ENCODE measurements at places on chromosomes 7 and 10. TPM values are rescaled to one million over a fixed set of nuclear protein-coding genes. Genes with fewer than 3 reads are reported as not detected.

Gene STRIP2
- 2.7 TPM for total RNA-seq

DNA sequence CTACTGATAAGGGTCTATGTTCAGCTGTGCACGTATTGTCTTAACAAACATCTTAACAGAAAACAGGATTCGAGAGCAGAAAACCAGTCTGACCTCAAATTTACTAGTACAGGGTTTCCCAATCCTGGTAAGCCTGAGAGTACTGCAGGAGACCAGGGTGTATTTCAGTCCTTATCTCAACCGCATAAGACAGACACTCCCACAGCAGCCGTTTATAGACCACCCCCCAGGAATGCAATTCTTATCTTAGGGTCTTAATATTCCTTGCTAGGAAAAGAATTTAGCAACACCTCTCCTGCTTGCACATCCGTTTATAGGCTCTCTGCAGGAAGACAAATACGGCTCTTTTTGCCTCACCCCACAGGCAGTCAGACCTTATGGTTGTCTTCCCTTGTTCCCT lies 277.3 kb downstream of the SDK1 start:
- no peak for DNase-seq

DNA sequence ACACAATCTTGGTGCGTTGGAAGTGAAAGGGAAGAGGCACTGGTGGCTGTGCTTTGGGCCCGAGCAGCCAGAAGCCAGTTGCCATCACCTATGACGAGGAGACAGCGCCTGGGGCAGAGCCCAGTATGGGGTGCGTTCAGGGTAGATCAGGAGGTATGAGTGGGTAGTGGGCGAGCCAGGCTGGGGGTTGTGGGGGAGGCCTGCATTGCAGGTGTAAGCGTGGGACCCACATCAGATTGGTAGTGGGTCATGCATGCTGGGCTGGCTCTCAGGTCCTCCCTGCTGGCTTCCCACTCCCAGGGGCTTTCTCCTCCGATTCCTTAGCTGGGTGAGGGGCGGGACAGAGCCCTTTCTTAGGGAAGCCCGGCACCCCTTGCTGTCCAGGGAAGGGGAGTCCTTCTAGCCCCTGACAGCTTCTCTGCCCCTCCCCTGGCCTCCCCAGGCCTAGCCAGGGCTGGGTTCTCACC lies 445 bp upstream of the PVRIG start:
- no peak for DNase-seq

Gene CYP2W1
- not detected for total RNA-seq

DNA sequence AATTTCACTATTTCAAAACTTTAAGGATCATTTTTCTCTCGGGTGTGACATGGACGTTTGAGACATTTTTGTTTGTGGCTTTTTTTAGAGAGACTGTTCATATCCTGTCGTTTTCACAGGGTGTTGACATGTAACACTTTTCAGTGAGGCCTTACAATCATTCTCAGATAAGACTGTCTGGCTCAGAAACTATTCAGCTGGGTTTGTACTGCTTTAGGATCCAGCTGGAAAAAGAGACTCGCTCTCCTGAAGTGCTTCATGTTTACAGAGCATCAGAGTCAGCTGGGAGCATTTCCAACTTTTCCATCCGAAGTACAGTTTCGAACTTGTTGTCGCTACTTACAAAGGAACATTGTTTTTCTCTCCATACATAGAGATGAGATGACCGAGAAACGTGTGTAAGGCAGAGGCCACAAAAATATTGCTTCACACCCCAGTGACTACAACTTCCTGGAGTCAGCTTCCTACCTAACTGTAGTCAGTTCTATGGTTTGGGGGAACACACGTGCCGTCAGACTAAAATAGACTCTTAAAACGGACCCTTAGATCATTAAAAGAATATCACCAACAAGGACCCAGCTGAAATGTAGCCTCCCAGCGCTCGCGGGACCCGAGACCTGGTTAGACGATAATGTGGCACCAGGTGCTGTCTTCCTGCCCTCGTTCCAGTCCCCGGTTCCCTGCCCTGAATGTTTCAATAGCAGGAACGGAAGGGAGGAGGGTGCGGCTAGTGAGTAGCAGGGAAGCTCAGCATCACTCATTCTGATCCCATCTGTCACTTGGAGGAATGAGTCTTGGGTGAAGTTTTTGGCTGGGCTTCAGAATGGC lies 78.0 kb downstream of the MKI67 start:
- peak; percentile 66 for DNase-seq

Gene CPEB3
- total RNA-seq = 1.7 TPM

Gene PAX4
- not detected for total RNA-seq

Gene HHEX
- 66.9 TPM for total RNA-seq
